HepG2 (cell line): ENCODE measurements at places on chromosomes 1 and 21.
A peak's percentile ranks its signal among the peaks of the same experiment; 100 is the strongest.

GRCh38 chr1:38815903-38816627 is 43.5 kb downstream of the RRAGC start:
- no peak overlapping the region for H3K4me3 ChIP-seq
- H3K36me3 ChIP-seq, result no peaks in the 10 kb centered on the region
- H3K27me3 ChIP-seq, result peaks cover 2% of the 10 kb centered on the region
- DNase-seq, result no peak
- H3K4me1 ChIP-seq, result peaks cover 24% of the 10 kb centered on the region
- H3K27ac ChIP-seq, result no peak overlapping the region

GRCh38 chr1:242787968-242788367 is 263.5 kb upstream of the PLD5 start:
- no peaks in the 10 kb centered on the region for H3K4me1 ChIP-seq
- H3K36me3 ChIP-seq, result no peaks in the 10 kb centered on the region
- no peaks in the 10 kb centered on the region; the same call in 2 of the 3 replicates for H3K27me3 ChIP-seq
- DNase-seq, result no peak
- H3K4me3 ChIP-seq, result no peak overlapping the region
- no peak overlapping the region for H3K27ac ChIP-seq

DNA sequence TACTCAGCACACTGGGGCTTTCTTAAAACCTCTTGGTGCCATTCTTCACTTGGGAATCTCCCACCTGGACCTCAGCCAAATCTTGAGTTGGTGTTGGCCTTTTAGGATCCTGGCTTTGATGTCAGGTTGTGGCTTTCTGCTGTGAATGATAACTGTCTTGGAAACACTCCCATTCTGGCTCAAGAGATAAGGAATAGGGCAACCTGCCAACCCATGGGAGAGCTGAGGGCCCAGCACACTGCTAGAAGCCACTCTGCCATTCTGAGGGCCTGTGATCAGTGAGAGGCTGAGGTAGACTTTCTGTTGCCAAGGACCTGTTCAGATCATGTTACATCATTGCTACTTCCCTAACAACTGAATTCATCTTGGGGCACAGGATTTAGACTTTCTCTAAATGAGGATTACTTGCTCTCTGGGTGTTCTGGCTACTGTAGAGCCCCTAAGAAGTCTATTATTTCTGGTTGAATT is 45.8 kb downstream of the TTC39A start:
- no peaks in the 10 kb centered on the region for H3K36me3 ChIP-seq
- H3K4me1 ChIP-seq, result peaks cover 42% of the 10 kb centered on the region
- DNase-seq, result peak; percentile 61
- H3K4me3 ChIP-seq, result no peak overlapping the region
- H3K27ac ChIP-seq, result no peak overlapping the region
- H3K27me3 ChIP-seq, result no peaks in the 10 kb centered on the region

- no peak overlapping the region for H3K4me3 ChIP-seq
- H3K4me1 ChIP-seq, result peaks cover 45% of the 10 kb centered on the region
- H3K27me3 ChIP-seq, result no peaks in the 10 kb centered on the region; the same call in 1 of the 2 replicates
- no peaks in the 10 kb centered on the region for H3K36me3 ChIP-seq
- no peak for DNase-seq
- no peak overlapping the region for H3K27ac ChIP-seq
Measured at GRCh38 chr1:47934243-47934805, 62.9 kb downstream of the TRABD2B start.

DNA sequence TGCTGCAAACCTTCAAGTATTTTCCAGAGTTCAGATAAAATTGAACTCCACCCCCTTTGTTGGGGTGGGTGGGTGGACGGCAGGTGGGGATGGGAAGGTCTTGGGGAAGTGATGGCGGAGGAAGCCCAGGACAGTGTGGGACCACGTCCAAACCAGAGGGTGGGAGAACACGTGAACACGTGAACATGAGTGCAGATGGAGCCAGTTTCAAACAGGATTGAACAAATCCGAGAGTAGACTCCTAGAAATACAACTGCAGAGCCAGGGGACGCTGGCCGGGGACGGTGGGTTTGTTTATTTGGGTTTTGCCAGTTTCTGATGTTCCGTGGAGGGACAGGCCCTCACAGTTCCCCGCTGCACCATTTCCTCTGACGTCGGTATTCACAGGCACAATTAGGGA is 2.9 kb downstream of the KRTAP10-2 start:
- no peaks in the 10 kb centered on the region; the same call in 1 of the 2 replicates for H3K4me1 ChIP-seq
- H3K4me3 ChIP-seq, result no peak overlapping the region
- no peaks in the 10 kb centered on the region for H3K36me3 ChIP-seq
- no peak for DNase-seq
- no peak overlapping the region for H3K27ac ChIP-seq

DNA sequence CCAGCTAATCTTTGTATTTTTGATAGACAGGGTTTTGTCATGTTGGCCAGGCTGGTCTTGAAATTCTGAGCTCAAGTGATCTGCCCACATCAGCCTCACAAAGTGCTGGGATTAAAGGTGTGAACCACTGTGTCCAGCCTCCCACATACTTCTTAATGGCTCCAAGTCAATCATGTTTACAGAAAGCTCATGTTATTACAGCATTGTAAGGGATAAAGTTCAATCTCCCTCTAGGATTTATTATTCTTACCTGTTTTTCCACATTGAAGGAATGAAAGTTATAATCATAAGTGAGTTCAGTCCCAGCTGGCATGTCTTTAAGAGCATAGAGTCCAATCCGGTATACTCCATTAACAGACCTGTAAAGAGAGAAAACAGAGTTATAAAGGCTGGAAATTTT is 39.4 kb downstream of the RUSC1 start:
- H3K4me3 ChIP-seq, result no peak overlapping the region
- H3K27ac ChIP-seq, result no peak overlapping the region
- no peak for DNase-seq

GRCh38 chr1:218705911-218706893 is 361.1 kb downstream of the TGFB2 start:
- peak; percentile 72 for DNase-seq
- H3K4me1 ChIP-seq, result peaks cover 17% of the 10 kb centered on the region
- H3K4me3 ChIP-seq, result no peak overlapping the region
- no peaks in the 10 kb centered on the region for H3K27me3 ChIP-seq
- H3K27ac ChIP-seq, result no peak overlapping the region
- no peaks in the 10 kb centered on the region for H3K36me3 ChIP-seq
